ENCODE measurements at places on chromosomes 5 and 9.

GRCh38 chr5:100448111-100448528 is 87.1 kb upstream of the FAM174A start:
- no peak for DNase-seq

- DNase-seq, result no peak
These were observed 10.8 kb upstream of the C1QTNF3 start for GRCh38 chr5:34053571-34054399.

GRCh38 chr9:5718296-5719032 is 89.6 kb downstream of the RIC1 start:
- DNase-seq, result no peak

- DNase-seq, result no peak
These were observed 59.1 kb downstream of the CHSY3 start for GRCh38 chr5:129963359-129963758.

Data from CD4-positive, alpha-beta T cell treated with Interleukin-4 for 1 hour (primary cell).